ENCODE measurements at places on chromosomes 12 and 14.

- DNase-seq = peak; percentile 6
Observed at GRCh38 chr14:91387169-91387835, 30.3 kb downstream of the CCDC88C start.

- no peak for DNase-seq
Observed at GRCh38 chr14:37599507-37600368, 4.3 kb downstream of the TTC6 start.

DNA sequence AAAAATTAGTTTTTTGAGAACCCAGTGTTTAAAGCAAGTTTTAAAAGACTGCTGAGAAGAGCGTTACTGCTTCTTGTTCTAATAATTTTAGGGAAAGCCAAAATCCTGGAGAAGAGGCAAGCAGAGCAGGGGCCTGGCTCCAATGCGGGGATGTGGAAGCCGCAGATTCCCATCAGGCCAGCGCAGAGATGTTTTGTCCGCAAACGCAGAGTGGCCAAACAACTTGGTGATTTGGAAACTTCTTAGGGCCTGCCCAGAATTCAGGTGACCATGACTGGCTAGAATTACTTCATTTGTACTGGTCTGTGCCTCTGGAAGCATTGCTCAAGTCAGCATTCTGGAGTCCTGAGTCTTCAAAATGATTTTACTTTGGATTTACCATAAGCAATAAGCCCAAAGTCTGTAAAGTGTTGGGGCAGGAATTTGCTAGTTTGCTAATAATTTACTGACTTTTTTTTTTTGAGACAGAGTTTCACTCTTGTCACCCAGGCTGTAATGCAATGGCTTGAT, 208.4 kb downstream of the PPM1H start:
- DNase-seq = peak; percentile 75

GRCh38 chr14:59823179-59823578, 47.4 kb downstream of the RTN1 start:
- DNase-seq = no peak

DNA sequence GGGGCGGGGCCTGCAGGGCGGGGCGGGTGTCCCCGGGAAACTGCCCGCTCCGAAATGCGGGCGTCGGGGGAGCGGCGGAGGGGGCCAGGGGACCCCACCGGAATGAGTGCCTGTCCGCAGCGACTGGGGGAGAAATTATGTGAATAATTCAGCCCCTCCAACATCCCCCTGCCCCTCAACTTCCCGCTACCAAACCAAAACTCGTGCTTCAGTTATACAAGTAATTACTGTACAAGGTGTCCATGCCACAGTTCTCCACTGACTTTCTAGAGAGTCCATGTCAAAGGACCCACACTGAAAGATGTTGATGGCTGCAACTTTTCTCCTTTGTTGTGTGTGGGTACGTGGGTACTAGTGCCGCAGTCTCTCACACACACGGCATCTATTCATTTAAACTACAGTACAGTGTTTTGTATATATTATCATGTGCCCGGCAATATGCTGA, 414 bp upstream of the CDK17 start:
- DNase-seq = peak; percentile 44

DNA sequence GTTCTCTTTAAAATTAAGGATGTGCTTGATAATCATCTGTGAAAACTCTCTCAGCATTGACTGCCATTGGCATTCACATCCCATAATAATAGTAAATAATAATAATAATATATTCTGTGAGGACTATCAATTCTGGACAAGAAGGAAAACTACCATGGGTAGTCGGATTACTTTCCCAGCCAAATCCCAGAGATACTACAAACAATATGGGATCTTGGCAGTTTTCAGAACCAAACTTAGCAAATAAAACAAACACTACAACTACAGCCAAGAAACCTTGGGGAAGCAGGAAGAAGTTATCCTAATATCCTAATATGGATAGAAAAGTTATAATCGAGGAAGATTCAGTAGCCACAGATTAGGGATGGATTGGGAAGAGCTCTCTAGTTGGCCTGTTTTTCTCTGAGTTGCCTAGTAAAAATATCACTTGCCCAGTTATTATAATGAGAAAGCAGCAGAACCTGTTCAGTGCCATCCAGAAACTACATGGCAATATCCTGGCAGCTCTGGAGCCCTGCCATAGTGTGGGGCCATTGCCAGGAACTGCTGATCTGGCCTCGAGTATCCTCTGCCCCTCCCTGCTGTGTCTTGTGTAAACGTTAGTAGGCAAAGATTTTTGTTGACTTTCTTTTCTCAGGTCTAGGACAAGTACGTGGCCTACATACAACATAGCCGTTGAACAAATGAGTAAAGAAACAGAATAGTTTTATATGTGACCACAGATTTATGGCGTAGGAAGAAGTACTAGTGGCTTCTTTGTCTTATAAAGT, 193.5 kb downstream of the SLC2A13 start:
- DNase-seq = no peak

GRCh38 chr14:74459289-74459946, 33.4 kb upstream of the SYNDIG1L start:
- peak; percentile 75 for DNase-seq

DNA sequence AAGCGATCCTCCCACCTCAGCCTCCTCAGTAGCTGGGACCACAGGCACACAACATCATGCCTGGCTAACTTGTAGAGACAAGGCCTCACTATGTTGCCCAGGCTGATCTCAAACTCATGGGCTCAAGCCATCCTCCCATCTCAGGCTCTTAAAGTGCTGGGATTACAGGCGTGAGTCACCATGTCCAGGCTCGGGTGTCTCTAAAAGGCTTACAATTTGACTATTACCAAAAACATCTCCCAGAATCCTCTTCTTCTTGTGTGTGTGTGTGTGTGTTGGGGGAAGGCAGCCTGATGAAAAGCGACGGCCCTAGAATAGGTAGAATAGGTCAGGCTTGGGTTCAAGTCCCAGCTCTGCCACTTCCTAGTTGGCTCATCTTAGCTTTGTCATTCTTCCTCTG, 16.8 kb downstream of the MSI1 start:
- peak; percentile 56 for DNase-seq

- DNase-seq = no peak
Observed at GRCh38 chr14:93171376-93171775, 13.3 kb downstream of the MOAP1 start.

- DNase-seq = no peak
Observed at GRCh38 chr12:28817524-28817923, 331.6 kb upstream of the FAR2 start.

DNA sequence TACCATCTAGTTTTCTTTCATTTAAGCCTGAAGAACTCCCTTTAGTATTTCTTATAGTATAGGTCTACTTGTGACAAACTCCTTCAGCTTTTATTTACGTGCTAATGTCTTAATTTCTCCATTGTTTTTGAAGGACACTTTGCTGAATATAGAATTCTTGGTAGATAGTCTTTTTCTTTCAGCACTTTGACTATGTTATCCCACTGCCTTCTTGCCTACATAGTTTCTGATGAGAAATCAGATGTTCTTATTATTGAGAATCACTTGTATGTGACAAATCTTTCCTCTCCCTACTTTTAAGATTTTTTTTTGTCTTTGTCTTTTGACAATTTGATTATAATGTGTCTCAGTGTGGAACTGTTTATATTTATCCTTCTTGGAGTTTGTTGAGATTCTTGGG, 5.1 kb upstream of the MIS18BP1 start:
- no peak for DNase-seq

DNA sequence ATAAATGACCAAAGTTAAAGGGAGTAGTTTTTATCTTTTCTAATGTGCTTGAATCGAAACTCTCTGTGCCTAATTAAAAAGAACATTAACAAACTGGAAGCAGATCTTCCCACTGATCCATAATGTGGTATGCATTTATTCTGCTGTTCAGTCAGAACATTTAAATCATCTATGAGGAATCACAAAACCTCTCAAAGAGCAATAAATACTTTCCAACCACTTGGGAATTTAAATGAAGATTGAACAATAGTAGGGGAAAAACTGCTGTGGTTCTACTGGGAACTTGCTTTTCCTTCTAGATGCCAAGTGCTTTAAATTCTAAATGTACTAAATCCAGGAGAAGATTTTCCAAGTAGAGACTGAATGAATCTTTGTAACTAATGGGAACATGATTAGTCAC, 12.3 kb upstream of the CHPT1 start:
- no peak for DNase-seq

- DNase-seq = no peak
Observed at GRCh38 chr14:94056579-94057308, 24.3 kb downstream of the DDX24 start.

- DNase-seq = no peak
Observed at GRCh38 chr14:35539969-35540368, 6.0 kb downstream of the INSM2 start.

- no peak for DNase-seq
Observed at GRCh38 chr12:124120739-124121138, 147.7 kb downstream of the ZNF664 start.

DNA sequence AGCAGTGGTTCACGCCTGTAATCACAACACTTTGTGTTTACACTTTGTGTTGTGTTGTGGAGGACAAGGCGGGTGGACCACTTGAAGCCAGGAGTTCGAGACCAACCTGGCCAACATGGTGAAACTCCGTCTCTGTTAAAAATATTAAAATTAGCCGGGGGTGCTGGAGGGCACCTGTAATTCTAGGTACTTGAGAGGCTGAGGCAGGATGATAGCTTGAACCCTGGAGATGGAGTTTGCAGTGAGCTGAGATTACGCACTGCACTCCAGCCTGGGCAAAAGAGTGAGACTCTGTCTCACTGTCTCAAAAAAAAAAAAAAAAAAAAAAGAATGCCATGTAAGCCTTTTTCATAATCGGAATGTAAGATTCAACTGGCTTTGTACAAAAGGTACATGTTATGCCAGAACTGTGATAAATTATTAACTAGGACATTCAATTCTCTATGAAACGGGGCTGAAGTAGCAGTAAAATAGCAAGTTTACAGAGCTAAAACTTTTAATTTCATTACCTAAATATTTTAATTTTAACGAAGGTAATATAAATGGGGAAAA, 13.9 kb upstream of the PITPNM2 start:
- no peak for DNase-seq

All from fibroblast of mammary gland (primary cell).